ENCODE measurements at places on chromosomes 2 and 18.

- DNase-seq = no peak
Observed at GRCh38 chr2:240160291-240161086, 20.0 kb upstream of the OTOS start.

DNA sequence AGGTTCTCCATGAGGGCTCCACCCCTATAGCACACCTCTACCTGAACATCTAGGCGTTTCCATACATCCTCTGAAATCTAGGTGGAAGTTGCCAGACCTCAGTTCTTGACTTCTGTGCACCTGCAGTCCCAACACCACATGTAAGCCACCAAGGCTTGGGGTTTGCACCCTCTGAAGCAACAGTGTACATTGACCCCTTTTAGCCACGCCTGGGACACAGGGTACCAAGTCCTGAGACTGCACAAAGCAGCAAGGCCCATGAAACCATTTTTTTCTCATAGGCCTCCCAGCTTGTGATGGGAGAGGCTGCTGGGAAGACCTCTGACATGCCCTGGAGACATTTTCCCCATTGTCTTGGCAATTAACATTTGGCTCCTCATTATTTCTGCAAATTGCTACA is 20.0 kb downstream of the ARL6IP6 start:
- DNase-seq = no peak

DNA sequence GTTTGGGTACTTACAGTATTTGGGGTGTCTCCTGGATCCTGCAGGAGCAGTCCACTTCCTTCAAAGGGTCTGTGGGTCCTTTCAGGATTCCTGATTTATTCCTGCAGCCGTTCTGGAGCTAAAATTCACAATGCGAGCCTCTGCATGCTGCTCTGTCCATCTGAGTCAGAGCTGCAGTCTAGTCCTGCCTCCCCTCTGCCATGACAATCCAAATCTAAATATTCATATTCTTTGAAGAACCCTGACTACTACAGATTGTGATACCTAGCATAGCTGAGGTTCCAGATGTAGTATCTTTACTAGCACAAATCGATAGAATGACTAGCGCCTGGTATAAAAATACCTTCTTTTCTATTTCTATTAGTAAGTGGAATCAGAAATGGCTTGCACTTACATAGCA is 31.3 kb upstream of the GAREM1 start:
- DNase-seq = no peak

DNA sequence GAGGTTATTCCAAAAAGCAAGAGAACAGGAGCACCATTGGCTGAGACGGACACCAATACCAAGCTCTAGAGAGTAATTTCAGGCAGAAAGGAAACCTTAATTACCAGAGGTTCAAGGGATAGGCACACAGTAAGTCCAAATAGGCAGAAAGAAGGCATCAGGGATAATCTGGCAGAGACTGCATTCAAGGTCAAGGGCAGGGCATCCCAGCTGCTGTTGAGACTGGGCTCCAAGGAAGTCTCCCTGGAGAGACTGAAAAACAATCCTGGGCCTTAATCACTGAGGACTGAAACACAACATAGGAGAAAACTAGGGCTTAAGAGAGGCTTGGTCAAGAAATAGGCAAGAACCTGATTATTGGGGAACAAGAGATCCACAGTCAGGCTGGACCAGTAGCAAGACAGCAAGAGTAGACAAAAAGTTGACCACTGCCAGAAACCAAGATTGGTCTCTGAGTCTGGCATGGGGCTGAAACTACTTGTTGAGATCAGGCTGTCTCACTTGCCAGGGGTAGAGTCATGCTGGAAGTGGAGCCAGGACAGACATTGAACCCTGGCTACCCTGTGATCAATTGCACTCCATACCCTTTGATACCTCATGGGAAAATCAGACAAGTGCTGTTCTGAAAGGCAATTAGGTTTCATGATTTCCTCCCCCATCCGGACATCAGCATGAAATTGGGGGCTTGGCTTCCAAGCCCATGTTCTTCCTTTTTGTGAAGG is 193.2 kb upstream of the TNP1 start:
- no peak for DNase-seq

- no peak for DNase-seq
Observed at GRCh38 chr2:17101596-17101995, 416.6 kb downstream of the RAD51AP2 start.

GRCh38 chr2:174748948-174749347 is 15.3 kb downstream of the CHRNA1 start:
- DNase-seq = peak; percentile 71

DNA sequence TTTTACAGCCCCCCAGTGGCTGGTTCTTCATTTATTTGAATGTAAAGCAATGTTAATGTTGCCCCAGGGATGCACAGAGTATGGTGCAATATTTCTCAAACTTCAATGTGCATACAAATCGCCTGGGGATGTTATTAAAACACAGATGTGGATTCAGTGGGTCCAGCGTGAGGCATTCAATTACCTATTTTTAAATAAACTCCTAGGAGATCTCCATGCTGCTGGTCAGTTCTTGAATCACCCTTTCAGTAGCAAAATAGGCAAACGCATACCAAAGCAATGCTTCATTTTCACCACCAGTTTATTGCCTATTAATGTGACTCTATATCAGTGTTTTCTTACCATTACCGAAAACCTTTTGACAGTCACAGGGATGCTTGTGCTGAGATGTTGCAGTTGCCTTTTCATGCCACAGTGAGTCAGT is 530.7 kb downstream of the CBLN2 start:
- DNase-seq = no peak

GRCh38 chr2:232503809-232504323 is 16.2 kb upstream of the ECEL1 start:
- no peak for DNase-seq

GRCh38 chr2:129554373-129554772 is 425.1 kb upstream of the RAB6C start:
- DNase-seq = no peak

DNA sequence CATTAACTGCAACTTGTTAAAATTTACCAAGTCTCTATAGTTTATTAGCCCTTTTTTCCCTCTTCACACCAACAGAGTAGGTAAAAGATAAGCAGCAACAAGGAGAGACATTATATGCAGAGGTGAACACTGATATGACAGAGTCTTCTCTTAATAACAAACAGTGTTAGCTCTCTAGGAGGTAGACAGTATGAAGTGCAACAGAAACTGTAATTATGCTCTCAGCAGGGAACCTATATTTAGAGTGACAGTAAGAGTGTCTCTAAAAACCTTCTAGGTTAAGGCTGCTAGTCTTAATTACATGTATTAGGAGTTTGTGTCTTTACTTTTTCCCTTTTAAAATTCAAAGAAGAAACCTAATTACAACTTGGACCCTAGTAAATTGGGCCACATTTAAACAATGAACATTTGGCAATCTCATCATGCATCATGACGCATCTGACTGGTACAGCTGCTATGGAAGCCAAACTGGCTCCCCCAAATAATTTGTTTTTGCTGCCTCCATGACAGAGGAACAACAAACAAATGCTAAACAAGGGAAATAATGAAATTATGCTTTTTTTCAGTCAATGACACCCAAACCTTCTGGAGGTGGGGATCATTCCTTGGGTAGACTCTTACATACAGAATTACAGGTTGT is 69.9 kb upstream of the MMADHC start:
- DNase-seq = no peak

GRCh38 chr18:69246027-69246426 is 154.7 kb upstream of the DOK6 start:
- no peak for DNase-seq

DNA sequence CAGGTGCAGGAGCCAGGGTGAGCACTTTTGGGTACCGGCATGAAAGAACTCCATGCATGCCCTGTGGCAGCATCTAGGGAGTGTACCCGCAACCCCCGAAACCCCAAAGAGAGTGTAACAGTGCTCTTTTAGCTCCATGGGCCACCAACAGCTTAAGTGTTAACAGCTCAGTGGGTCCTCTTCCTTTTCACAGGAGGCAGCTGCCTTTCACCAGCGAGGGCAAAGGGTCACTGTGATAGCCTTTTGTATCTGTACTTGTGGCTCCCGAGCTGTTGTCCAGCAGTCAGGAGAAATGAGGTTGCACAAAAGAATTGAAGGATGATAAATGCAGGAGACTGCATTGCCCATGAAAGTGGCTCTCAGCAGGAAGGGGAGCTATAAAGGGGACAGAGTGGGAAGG is 1166.3 kb upstream of the ACVR2A start:
- DNase-seq = no peak

- DNase-seq = no peak
Observed at GRCh38 chr2:43676322-43677050, at the start of gene C1GALT1C1L. Gene C1GALT1C1L, minus strand, starts transcription at chr2:43676429. Its CDS starts 107 bp downstream, at chr2:43676322.

DNA sequence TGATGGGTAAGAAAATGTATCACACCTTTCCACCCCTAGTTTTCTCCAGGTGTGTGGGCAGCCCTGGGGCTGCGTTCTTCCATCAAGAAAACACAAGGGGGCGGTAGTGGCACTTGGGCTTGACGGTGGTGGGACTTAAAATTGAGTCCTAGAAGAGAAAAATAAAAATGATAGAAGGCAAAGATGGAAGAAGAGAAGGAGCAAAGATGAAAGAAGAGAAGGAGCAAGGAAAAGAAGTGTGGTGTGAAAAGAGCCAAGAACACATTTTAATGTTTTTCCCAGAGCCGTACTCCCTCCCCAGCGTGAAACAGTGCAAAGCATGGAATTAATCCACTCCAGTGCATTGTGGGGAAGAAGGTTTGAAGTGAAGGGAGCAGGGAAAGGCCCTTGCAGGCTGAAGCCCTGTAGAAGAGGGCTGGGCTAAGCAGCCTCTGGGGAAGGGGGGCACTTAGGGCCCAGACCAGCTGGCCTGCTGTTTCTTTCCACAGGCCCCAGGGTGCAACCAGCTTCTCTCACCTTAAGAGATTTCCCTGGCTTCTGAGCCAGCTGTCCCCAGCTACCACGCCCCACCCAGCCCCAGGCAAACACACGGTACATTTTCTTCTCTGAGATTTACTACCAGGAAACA is 256.8 kb downstream of the RNF152 start:
- peak; percentile 23 for DNase-seq

GRCh38 chr18:76345901-76346300 is 149.1 kb downstream of the ZNF516 start:
- DNase-seq = no peak

DNA sequence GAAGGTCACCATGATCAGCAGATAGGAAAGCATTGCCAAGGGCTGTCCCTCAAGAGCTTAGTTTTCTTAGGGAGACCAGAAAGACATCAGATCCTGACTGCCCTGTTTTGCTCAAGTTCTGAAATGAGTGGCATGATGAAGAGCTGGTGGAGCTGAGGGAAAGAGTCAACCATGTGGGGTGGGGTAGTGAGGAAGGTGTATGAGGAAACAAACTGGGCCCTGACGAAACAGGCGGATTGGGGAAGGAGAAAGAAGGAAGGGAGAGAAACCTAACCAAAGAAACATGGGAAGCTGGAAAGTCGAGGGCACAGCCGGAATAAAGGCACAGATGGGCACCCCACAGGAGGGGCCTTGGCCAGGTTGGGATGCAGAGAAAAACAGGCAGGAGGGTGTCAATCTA is 8.0 kb downstream of the TGOLN2 start:
- no peak for DNase-seq

GRCh38 chr2:10285556-10286198 is 17.0 kb upstream of the HPCAL1 start:
- DNase-seq = no peak

- DNase-seq = peak; percentile 34
Observed at GRCh38 chr2:60550178-60550983, 3.1 kb downstream of the BCL11A start.

DNA sequence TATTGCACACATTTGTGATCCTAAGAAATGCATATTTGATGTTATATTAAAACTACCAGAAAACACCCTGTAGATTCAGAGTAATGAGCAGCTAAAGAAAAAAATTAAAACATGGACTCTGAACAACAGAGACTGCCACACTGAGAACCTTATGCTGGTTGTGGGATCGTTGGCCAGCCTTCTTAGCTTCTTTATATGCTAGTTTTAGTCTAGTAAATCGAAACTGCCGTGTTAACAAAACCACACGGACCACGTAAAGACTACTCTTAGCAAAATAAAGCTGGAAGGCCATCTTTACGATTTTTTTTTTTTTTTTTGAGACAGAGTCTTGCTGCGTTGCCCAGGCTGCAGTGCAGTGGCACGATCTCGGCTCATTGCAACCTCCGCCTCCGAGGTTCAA is 22.8 kb downstream of the PER2 start:
- no peak for DNase-seq

GRCh38 chr2:229909090-229909489 is 12.7 kb downstream of the TRIP12 start:
- no peak for DNase-seq

DNA sequence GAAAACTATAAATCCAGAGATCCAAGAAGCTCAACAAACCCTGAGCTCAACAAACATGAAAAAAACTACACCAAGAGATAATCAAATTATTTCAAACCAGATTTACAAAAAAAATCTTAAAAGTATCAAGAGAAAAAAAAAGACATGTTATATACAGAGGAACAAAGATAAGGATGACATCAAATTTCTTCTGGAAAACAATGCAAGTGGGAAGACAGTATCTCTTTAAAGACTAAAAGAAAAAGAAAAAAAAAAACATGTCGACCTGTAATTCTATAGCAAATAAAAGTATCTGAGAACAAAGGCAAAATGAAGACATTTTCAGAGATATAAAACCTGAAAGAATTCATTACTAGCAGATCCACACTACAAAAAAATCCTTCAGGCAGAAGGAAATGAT is 21.3 kb downstream of the TMEM131 start:
- no peak for DNase-seq

DNA sequence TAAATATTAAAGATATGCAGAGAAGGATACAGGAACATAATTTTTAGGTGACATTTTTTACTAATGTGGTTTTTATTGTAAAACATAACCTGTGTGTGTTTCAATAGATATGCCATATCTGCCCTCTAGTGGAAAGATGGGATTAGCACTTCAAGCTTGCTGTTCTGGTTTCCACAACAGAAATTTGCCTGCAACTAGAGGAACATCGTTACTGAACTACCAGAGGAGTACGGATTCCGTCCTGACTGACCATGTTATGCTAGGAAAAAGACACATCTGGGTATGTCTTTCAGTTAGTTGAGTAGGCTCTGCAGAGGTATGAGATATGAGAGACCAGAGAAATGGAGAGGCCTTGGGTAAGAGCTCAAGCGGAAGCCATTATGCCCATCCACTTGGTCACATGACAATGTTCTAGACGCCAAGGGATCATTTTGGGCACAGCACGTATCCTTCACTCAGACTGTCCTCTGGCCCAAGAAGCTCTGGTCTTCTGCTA is 104.9 kb downstream of the MBD2 start:
- DNase-seq = no peak

- DNase-seq = peak; percentile 78
Observed at GRCh38 chr2:127415593-127416505, 2.4 kb upstream of the PROC start.

DNA sequence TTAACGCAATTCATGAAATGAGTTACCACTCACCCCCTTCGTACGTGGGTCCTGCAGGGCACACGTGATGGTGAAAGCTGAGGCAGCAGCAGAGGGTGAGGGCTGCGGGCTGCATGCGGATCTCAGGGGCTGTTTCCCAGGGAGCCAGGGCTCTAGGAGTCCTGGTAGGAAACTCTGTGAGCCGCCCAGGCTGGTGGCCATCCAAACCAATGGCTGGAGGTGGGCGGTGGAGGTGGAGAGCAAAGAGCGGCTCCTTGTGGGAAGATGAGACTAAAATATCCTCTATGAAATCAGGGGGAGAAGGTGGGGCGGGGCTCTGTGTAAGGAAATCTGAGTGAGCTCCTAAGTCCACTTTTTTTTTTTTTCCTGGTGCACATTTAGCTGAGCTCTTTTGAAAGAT is 120.1 kb upstream of the SLC1A4 start:
- no peak for DNase-seq
